M059J (cell line): ENCODE measurements at places on chromosomes 1 and 21.

DNA sequence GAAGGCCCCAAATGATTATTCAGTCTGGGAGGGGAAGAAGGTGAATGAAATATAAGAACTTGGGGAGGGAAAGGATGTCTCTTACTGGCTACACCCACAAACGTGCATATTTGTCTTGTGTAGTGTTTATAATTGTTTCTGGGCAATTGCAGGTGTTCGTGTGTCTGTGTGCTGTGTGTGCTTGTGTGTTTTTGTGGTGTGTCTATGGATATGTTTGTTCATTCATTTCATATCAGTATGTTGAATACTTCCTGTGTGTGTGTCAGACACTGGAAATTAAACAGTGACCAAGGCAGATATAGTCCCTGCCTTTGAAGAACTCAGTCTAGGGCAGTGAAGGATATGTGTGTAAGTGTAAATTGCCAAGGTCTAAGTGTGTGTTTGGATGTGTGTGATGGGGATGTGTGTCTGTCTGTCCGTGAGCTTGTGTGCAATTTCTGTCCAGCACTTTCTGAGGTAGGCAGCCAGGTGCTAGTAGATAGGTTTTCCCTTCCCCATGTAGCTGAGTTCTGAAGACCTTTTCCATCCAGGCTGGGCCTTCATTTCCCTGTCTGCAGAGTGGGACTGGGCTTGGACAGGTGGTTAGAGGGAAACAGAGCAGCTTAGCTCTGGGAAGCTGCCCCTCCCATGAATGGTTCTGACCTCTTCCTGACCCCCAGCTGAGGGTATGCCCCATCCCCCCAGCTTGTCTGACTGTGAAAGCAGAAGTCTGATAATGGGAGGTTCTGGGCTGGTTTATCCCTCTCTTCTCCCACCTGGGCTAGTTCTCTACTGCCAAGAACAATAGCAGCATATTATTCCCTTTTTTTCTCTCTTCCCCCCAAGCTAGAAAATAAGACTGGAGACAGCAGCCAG, 3.8 kb downstream of the AGO1 start:
- DNase-seq = no peak

DNA sequence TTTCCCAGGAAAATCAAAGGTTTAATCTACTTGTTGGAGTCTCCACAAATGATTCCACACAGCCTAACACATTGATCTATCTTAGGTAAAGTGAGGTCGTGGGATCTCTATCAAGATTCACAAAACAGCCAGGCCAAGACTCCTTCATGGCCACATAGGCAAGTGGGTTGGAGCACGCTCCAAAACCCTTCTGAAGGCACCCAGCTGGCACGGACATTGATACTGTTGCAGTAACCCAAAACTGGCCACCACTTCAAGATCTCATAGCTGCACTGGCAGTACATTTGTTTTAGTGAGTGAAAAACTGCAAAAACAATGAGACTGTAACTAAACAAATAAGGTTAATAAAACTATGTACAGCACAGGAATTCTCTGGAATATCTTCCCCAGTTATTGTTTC, 61.9 kb downstream of the COLGALT2 start:
- DNase-seq = no peak

DNA sequence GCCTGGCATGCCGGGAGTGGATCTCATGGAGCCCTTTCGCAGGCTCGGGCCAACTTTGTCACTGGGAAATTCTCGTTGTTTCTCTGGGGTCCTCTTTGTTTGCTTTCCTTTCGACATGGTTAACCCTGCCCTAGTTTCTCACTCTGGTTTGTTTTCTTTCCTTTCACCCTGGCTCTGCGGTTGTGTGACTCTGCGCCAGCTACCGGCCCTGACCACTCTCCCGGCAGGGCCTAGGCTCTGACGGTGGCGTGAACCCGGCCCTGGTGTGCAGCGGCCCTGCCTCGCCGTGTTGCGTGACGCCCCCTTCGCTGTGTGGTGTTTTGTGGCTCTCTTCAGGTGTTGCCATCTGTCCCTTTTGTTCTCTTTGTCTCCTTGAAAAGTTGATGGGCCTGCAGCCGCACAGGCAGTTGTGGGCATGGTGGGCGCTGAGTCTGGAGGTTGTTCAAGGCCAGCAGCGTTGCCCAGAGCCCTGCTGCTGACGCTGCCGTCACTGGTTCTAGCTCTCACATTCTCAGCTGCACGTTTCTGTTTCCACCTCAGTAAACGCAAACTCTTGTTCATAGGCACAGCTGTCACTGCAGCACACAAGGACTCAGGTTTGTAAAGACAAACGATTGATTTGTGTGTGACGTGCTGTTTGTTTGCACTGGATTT, 64.6 kb upstream of the DIP2A start:
- no peak for DNase-seq

DNA sequence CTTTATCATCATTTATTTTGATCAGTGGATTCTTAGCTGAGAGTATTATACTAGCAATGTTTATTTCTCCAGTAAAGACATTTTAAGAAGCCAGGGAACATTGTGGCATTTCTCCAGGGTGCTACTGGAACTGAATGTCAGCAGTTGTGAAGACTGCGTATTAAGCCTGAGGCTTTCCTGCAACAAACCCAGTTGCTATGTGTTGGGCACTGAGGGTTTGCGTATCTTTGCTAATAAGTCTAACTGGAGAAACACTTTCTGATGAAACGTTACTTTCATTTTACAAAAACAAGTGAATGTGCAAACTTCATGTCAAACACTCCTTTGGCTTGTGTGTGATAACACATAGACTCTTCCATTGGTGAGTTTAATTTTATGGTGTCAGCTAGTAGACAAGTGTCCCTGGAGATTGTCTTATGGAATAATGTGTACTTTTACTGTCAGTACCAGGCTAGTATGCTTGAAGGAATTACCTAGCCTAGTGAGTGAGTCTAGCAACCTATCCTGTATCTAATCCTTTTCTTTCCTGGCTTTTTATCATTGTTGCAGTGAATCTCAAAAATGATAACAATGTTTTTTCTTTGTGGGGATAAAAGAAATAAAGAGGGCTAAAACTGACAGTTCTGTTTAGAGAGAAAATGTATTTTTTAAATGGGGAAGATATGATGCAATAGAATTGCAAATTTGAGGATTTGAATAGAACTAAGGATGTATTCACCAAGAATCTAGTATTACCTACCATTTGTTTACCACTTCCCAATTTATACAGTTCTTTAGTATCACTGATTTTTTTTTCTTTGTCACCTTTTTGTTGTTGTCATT, 70.1 kb downstream of the MTR start:
- DNase-seq = no peak

DNA sequence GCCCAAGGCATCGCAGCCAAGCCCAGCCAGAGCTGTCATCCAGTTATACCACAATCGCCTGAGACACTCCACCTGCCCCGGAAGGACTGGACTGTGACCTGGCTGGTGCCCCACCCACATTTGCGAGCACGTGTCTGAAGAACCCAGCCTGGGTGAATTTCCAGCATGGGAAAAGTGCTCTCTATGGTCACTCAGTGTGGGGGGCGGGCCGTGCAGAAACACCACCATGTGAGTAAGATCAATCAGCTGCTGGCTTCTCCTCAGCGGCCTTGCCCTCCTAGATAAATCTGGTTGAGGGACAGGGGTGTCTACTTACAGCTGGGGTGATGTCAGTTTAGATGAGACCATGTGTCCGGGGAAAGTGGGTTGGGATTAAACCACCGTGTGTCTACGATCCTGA, 44.8 kb downstream of the URB1 start:
- DNase-seq = no peak

GRCh38 chr21:42156690-42157605, 62.0 kb upstream of the ABCG1 start:
- DNase-seq = no peak

DNA sequence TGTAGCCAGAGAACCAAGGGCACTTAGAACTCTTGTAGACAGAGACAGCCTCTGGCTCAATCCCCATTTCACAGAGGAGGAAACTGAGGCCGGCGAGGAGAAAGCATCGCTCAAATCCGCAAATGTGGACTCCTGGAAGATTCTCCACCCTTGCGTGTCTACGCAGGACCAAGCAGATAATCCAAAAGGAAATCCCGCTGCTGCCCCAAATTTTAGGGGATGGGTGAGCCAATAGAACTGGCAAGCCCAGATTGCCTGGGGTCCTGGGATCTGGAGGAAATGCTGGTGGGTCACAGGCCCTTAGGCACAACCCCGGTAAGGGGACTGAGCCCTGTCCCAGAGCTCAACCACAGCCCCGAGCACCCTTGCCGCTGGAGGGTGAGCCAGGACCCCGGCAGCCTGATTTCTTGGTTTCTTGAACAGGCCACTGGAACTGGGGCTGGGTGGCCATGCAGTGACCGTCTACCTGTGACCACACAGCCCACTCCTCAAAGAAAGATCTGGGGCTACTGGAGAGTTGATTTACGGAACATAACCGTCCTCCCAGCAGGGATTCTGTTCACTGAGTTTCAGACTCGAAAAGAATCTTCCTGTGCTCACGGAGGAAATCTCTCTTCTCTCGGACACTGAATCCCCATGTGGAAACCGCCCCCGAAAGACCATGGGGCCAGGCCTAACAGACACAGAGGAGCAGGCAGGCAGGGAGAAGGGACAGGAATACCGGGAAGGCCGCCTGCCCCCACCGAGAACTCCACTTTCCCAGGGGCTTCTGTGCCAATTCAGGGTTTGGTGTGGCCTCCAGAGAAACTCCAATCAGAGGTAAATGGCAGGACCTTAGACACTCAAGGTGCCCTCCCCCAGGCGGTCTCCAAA, 238.4 kb downstream of the NPHP4 start:
- no peak for DNase-seq

GRCh38 chr1:76103034-76103433, 28.5 kb downstream of the ST6GALNAC3 start:
- no peak for DNase-seq

GRCh38 chr1:42420121-42420520, 35.7 kb downstream of the ZMYND12 start:
- no peak for DNase-seq

GRCh38 chr1:67170751-67171573, 4.7 kb downstream of the IL23R start:
- DNase-seq = no peak

DNA sequence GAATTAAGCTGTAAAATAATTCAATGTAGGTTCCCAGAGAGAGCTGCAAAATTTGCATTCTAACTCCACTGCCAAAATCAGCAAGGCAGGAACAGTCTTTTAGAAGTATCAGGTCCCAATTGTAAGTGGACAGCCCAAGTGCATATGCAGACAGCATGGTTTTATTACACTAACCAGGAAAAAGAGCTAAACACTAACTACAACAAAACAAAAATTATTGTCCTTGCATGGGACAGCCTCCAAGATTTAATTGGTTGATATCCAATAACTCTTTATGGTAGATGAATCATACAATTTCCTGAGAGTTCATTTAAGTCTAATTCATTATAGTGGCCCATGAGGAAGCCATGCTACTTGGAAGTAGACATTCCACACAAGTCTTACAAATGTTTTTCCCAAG, 154.3 kb upstream of the ZNF648 start:
- peak; percentile 80 for DNase-seq

GRCh38 chr1:54375298-54375697, 30.9 kb downstream of the SSBP3 start:
- DNase-seq = no peak

DNA sequence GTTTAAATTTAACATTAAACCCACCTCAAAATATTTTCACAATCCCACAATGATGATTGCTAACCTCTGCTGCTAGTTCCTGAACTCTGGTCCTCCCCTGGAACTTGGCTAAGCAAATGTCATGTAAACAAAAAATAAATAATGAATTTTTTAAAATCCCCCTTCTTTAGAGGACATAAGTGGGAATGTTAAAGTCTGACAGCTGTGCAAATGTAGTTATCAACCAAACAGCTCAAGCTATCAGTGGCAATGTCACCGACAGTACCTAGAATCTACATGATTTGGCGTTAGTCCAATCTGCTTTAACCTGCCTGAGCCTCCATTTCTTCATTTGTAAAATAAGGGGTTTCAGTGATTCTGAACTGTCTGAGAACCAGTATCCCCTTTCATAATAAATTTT, 67.7 kb downstream of the GDAP2 start:
- no peak for DNase-seq

- no peak for DNase-seq
Measured at GRCh38 chr1:65434760-65435159, 14.3 kb downstream of the LEPR start.

GRCh38 chr1:94285031-94285654, 47.8 kb upstream of the ARHGAP29 start:
- peak; percentile 71 for DNase-seq

DNA sequence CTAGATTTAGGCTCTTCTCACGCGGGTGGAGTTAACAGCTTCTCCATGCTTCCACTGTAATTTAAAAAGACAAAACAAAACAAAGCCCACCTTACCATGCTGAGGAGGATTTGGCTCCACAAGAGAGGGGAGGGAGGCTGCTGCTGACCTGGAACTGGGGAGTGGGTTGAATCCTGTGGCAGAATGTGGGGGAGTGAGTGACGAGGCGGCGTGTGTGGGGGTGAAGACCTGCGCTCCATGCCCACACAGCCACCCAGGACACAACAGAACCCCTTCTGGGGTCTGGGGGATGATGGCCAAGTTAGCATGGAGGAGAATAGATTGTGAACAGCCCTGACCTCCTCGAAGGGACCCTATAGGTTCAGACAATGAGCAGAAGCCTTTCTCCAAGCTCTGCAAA, 44.0 kb upstream of the LRRN2 start:
- no peak for DNase-seq

GRCh38 chr1:225539069-225539468, 111.2 kb upstream of the LBR start:
- no peak for DNase-seq

GRCh38 chr1:95520390-95520789, 286.4 kb downstream of the RWDD3 start:
- DNase-seq = no peak

DNA sequence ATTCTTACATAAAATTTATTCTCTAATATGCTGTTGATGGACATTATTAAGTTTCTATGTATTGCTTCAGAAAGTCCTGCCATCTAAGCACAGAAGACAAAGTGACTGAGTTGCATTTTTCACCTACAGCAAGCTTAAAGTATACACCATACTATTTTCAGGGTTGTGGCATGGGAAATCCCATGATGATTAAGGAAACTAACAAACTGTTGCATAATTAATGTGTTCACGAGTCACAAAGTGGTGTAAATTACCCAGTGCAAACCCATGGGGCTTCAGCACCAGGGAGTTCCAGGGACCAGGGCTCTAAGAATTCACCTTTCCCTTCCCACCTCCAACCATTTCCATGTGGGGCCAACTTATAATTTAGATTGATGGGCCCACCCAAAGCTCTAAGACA, 81.9 kb upstream of the NR5A2 start:
- DNase-seq = no peak

GRCh38 chr1:28329395-28330153, 734 bp downstream of the MED18 start:
- peak; percentile 38 for DNase-seq
